B cell (primary cell): ENCODE measurements at places on chromosomes 2 and 18. TPM values are rescaled to one million over a fixed set of nuclear protein-coding genes. Genes with fewer than 3 reads are reported as not detected.

The SOS1 gene
- 16.9 and 18.2 TPM in 2 replicates for polyA plus RNA-seq

DNA sequence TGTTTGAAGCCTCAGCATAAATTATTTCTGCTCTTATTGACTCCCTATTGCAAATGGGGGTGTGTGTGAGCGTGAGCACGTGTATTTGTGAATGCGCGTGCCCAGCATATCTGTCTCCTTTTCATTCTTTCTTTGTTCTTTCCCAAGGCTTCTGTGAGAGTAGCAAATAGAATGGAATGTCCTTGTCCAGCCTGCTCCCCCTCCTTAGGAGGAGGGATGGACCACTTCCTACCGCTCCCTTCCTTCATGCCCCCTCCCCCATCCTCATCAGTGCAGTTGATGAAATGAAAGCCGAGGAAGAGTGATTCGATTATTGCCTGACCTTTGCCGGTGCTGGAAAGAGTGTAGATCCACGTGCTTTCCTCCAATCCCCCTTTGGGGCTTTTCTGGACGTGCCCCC is 102.0 kb downstream of the CPO start:
- no peaks in the 10 kb centered on the region for H3K27me3 ChIP-seq
- no peak for DNase-seq
- no peak overlapping the region for H3K4me3 ChIP-seq
- H3K4me1 ChIP-seq = no peaks in the 10 kb centered on the region
- no peaks in the 10 kb centered on the region for H3K36me3 ChIP-seq

DNA sequence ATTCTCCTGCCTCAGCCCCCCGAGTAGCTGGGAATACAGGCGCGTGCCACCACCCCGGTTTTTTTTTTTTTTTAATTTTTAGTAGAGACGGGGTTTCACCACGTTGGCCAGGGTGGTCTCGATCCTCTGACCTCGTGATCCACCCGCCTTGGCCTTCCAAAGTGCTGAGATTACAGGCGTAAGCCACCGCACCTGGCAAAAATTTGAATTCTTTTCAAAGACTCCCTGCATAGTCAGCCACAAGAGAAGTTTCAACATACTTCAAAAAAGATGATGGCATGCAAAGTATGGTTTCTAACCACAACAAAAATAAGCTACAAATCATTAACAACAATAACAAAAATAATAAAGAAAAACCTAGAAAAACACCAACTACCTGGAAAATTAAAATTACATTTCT is 22.0 kb downstream of the HYCC2 start:
- peaks cover 3% of the 10 kb centered on the region for H3K36me3 ChIP-seq
- no peaks in the 10 kb centered on the region for H3K27me3 ChIP-seq
- H3K4me3 ChIP-seq = no peak overlapping the region
- H3K4me1 ChIP-seq = no peaks in the 10 kb centered on the region

DNA sequence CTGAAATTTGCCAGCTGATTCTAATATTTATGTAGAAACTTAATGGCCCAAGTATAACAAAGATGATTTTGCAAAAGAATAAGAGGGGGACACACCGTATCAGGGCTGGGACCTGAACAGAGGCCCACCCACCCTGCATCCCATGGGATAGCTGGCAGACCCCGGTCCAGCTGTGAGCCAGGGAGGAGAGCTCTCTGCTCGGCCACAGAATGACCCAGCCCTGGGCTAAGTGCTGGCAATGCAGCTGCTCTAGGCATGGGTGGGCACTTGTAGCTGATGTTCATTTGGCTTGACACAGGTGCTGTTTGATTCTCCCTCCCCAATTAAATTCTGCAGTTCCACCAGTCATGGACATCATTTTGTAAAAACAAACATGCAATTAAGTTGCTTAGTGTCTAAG is 522.8 kb upstream of the RAB6C start:
- H3K4me1 ChIP-seq = no peaks in the 10 kb centered on the region
- H3K4me3 ChIP-seq = no peak overlapping the region
- no peaks in the 10 kb centered on the region for H3K27me3 ChIP-seq
- DNase-seq = no peak
- no peaks in the 10 kb centered on the region for H3K36me3 ChIP-seq
- no peak overlapping the region for H3K27ac ChIP-seq

- no peak overlapping the region for H3K27ac ChIP-seq
- no peak overlapping the region for H3K4me3 ChIP-seq
- no peaks in the 10 kb centered on the region for H3K36me3 ChIP-seq
- peaks cover 15% of the 10 kb centered on the region for H3K4me1 ChIP-seq
- no peak for DNase-seq
These were observed 2.3 kb downstream of the PSMD1 start for GRCh38 chr2:231058761-231059550.

DNA sequence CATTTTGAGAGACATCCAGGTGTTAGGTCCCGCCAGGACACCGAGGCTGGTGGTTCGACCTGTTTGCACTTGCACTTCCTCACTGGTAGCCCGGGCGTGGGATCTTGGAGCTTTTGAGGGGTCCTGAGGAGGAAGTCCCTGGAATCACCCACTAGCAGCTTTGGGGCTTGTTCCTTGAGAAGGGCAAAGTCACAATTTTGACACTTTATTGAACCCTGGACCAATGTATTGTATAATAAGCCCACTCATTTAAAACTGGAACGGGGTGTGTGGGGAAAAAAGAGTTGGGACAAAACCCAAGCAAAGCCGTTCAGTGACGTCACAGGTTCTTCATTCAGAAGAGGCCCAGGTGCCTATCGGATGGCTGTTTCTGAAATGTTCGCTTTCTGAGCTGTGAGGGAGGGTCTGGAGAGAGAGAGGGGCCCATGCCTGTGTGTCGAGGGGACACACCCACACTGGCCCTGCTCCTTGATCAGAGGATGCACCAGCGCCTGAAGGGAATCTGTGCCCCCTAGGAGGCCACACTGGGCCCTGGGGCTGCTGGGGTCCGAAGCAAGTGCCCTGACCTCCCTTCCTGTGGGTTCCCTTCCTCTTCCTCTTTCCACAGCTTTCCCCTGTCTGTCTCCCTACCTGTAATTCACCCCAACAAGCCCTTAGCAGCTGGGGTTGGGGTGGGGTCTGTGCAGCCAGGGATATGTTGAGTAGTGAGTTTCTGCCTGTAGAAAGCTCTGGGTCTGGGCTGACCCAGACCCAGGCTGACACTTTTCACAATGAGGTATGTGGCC is 2.6 kb downstream of the LPIN1 start:
- H3K27ac ChIP-seq = peak overlapping the region; percentile 70
- H3K27me3 ChIP-seq = no peaks in the 10 kb centered on the region
- peak; percentile 68 for DNase-seq
- H3K4me1 ChIP-seq = peaks cover 66% of the 10 kb centered on the region

DNA sequence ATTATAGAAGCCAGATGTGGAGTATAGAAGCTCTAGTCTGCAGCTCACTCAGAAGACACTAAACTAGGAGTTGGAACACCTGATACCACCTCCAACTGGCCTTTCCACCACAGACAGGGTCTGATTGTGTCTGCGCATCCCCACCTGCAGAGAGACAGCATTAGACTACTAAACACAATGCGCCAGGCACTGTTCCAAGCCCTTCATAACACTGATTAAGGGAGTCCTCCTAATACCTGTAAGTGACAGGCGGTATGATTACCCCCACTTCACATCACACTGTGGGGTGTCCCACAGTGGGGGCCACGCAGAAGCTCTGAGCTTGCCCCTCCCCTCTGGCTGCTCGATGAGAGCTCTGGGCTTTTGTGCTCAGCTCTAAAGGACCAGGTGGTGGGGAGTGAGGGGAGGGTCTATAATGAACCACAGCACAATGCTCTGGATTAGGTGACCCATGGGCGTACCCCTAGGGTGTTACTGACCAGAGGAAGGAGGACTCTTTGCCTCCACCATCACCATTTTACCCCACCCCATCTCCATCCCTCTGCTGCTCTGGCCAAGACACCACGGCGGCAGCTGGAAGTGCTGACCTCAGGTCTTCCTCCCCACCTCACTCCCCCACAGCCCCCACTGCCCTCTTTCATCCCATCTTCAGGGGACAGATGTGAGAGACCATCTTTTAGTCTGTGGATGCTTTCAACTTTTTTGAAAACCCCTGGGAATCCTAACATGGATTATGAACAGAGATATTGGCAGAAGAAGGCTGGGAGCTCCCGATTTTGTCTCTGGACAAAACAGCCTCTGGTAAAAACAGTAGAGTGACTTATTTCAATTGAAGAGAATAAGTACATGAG is 145.1 kb downstream of the GFPT1 start:
- H3K36me3 ChIP-seq = no peaks in the 10 kb centered on the region
- H3K4me1 ChIP-seq = no peaks in the 10 kb centered on the region
- H3K27me3 ChIP-seq = peaks cover 3% of the 10 kb centered on the region
- no peak overlapping the region for H3K4me3 ChIP-seq

DNA sequence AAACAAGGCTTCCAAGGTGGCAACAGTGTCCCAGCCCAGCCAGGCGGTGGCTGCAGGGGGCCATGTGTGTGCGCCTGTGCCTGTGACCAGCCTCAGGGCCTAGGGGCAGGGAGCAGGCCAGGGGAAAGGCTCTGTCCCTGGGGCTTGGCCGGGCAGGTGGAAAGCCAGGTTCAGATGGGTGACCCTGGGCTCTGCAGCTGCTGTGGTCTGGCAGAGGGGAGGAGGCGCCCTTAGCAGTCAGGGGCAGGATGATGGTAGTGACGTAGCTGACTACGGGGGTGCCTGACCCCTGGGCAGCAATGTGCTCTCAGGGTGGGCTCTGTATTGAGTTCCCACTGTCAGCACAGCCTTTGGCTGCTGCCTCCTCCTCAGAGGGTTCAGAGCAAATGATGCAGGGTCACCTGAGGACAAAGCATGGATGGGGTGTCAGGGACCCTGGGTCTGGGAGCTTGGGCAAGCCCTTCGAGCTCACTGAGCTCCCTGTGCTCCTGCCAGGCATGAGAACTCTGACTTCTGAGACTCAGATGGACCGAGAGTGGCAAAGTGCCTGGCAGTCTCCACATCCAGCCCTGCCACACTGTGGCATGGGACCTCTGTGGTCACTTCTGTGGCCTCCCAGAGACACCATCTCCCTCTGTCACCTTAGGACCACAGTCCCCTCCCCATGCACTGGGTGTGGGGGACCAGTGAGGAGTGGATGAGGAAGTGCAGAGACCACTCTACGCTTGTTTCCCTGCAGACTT is 56.6 kb upstream of the ALPP start:
- H3K27ac ChIP-seq = no peak overlapping the region
- H3K4me1 ChIP-seq = no peaks in the 10 kb centered on the region
- no peak for DNase-seq
- H3K4me3 ChIP-seq = no peak overlapping the region

- no peak for DNase-seq
- no peak overlapping the region for H3K27ac ChIP-seq
- no peaks in the 10 kb centered on the region for H3K36me3 ChIP-seq
- H3K4me3 ChIP-seq = no peak overlapping the region
- no peaks in the 10 kb centered on the region for H3K27me3 ChIP-seq
These were observed 95.4 kb upstream of the AQP4 start for GRCh38 chr18:26960911-26961310.

DNA sequence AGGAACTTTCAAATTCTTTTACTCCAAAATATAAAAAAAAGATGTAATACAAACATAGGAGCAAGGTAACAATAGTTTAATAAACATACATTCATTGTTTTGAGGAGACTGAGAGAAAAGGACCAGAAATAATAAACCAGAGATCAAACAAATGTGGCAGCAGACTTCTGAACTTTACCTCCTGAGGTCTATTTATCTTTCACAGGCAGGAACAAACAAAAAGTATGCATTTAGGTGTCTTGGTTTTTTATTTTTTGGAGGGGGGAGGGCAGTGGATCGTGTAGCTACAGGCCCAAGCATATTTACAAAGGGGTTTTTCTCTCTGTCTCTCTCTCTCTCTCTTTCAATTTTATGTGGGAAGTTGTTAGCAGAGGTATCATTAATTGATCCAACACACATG is 5.6 kb downstream of the PPP4R1 start:
- peaks cover 5% of the 10 kb centered on the region for H3K36me3 ChIP-seq
- H3K27me3 ChIP-seq = no peaks in the 10 kb centered on the region
- no peak for DNase-seq
- H3K4me3 ChIP-seq = no peak overlapping the region

DNA sequence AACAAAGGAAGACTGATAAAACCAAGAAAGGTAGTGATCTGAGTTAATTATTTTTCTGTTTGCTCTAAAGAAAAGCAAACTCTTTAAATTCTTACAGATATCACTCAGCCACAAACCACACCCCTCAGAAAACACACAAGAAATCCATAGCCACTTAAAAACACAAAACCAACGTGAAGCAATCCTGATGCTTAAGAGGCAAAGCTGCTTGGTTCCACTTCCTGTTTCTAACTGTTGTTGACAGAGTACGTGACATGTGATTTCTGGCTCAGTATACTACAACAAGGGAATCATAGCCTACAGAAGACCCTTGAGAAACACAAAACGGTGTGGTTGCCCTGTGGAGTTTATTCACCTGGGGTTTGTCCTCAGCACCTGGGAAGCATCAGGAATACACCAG is 240.9 kb upstream of the APCDD1 start:
- H3K27me3 ChIP-seq = no peaks in the 10 kb centered on the region
- peak; percentile 69 for DNase-seq
- H3K4me3 ChIP-seq = no peak overlapping the region
- H3K27ac ChIP-seq = no peak overlapping the region
- peaks cover 9% of the 10 kb centered on the region for H3K4me1 ChIP-seq
- no peaks in the 10 kb centered on the region for H3K36me3 ChIP-seq

- H3K27ac ChIP-seq = no peak overlapping the region
- DNase-seq = no peak
- no peak overlapping the region for H3K4me3 ChIP-seq
- peaks cover 20% of the 10 kb centered on the region for H3K4me1 ChIP-seq
- no peaks in the 10 kb centered on the region for H3K36me3 ChIP-seq
These were observed 160.2 kb upstream of the CCDC68 start for GRCh38 chr18:55119434-55119833.
